ENCODE measurements at places on chromosomes 1 and 21. TPM values are rescaled to one million over a fixed set of nuclear protein-coding genes. Genes with fewer than 3 reads are reported as not detected.

GRCh38 chr1:1066403-1067283, 7.5 kb downstream of the RNF223 start:
- no peak for DNase-seq

- no peak for DNase-seq
Observed at GRCh38 chr1:92399076-92399475, 87.6 kb downstream of the GFI1 start.

Gene HDAC1
- 131 TPM for total RNA-seq

DNA sequence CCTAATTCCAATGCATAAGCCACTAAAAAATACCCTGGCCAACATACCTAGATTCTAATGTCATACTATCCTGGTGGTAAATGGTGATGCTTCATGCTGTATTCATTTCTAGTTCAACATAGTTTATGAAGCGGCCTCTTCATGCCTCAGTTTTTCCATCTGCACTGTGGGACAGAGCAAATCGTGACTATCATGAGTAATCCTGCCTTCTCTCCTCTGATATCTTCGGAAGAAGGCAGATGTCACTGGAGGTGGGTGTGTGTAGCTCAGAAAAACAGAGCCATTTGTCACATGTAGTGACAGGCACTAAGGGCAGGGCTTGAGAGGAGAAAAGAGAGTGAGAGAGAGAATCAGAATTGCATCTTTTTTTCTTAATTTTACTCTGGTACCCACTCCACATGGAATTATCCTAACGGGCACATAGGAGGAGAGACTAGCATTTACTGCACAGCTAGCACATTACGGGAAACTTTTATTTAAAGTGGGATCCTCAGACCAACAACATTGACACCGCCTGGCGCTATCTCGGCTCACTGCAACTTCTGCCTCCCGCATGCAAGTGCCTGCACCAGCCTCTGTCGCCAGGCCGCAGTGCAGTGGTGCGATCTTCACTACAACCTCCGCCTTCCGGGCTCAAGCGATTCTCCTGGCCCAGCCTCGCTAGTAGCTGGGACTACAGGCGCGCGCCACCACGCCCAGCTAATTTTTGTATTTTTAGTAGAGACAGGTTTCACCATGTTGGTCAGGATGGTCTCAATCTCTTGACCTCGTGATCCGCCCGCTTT, 78.4 kb upstream of the KCNA3 start:
- DNase-seq = no peak

- no peak for DNase-seq
Observed at GRCh38 chr1:184755226-184756065, 788 bp upstream of the EDEM3 start.

DNA sequence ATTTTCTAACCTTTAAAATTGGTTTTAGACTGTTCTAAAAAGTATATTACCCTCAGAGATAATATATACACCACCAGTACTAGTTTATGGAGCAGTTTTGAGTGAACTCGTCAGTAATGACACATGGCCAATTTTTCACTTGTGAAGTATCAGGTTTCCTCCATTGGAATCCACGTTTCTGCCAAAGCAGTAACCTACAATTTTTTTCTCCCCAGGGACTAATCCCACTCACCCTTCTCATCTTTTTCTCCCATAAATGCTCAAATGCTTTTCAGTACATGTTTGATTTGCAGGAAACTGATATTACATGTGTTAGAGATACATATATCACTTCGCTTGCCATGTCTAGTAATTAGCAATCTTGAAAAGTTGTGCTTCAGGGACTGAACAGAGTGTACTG, 94.1 kb downstream of the COL24A1 start:
- DNase-seq = no peak

DNA sequence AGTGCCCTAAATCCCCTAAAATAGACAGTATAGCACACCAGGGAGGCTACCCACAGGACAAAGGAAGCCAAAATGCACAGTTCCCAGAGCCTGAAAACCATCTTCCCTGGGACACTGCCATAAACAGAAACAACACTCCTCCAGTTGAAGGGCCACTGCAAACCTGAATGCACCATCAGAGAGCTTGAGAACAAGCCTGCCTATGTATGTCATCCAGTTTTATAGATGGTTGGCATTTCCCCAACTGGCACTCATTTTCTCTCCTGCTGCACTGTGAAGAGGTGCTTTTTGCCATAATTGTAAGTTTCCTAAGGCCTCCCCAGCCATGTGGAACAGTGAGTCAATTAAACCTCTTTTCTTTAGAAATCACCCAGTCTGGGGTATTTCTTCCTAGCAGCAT, 169.0 kb downstream of the AGBL4 start:
- DNase-seq = no peak

Gene PDZK1IP1
- not detected for total RNA-seq

DNA sequence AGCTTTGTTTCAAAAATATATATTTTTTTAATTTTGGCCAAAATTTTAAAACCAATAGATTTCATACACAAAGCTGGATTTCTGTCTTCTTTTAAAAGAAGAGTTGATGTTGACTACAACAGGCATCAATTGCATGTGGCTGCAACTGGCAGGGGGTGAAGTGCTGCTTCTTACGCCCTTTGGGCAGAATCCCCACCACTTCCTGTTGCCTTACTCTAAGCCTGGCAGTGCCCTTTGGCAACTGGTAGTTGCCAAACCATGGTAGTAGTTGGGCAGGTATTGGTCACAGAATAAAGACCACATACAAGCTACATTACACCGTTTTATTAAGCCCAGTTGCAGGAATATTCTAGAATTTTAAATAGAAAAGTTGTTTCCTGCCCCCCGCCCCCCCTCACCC, 17.0 kb downstream of the LAMC2 start:
- no peak for DNase-seq

- no peak for DNase-seq
Observed at GRCh38 chr1:35029761-35030160, 2.0 kb downstream of the ZMYM6 start.

Gene SNX7
- 16.1 TPM for total RNA-seq

DNA sequence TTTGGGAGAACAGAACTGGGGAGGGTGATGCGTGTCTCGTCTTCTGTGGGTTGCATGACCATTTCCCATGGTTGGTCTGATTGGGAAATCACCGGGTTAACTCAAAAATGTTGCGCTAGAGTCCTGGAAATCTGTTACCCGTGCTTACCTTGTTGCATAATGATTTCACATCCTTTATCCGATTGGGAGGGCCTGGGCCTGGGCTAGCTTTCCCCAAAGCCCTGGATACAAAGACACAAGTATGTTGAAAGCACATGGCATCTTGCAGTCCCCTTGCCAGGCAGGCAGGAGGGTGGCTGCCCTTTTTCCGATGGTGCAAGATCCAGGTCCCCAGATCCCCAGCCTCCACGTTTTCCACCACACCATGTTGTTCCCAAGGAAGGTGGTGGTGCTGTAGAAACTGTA, 582 bp downstream of the TRPM2 start:
- DNase-seq = no peak

GRCh38 chr1:83799594-83799993, 199.3 kb downstream of the TTLL7 start:
- no peak for DNase-seq

Gene PALMD
- 0.32 TPM for total RNA-seq

DNA sequence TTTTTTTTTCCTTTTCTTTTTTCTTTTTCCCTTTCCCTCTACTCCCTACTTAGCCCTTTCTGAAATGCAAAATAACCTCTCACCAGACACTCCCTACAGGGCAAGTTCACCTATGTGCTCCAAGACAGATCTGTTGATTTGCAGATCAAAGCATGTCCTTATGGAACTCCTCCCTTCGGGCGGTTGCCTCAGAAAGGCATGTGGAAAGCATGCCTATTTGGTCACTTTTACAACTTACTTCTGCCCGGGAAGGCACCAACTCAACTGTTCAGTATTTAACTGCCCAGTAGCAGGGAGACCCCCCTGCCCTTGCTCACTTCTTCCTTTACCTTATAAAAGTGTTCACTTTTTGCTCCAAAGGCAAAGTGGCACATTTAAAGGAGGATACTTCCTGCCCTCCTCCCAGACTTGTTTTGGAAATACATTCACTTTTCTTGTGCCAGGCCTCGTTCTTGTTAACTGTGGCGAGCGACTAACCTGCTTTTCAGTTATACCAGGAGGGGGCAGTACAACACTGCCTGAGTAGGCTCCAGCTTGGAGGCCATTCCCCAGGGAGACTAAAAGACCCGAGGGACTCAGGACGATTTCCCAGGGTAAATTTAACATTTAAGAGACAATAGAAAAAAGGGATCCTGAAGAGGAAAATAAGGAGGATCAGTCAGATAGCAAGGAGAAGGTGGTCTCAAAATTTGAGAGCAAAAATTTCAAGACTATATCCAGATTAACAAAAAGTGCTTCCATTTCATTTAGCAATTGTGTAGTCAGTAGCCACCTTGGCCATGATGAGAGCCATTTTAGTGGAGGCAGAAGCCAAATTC, 12.3 kb upstream of the SLAMF7 start:
- peak; percentile 34 for DNase-seq

- DNase-seq = no peak
Observed at GRCh38 chr1:230517786-230518185, 91.7 kb upstream of the PGBD5 start.

DNA sequence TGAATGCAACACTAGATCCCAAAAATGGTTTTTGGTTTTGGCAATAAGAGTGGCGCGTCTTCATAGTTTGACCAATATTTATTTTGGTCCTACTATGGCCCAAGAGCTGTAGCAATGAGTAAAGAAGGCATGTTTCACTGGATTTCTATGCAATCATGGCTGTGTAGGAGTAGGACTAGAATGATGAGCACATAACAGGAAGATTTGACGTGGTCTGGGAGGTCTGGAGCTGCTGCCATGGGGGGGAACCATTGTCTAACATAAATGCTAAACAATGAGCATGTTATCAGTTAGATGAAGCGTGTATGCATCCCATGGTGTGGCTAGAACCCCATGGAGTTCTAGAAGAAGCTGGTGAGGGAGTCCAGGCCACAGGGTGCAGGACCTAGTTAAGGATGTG, 38.3 kb downstream of the OLIG1 start:
- no peak for DNase-seq

Gene AADACL3
- total RNA-seq = not detected

Gene CRTC2
- 47.1 TPM for total RNA-seq

All from mesothelial cell of epicardium (in vitro differentiated cells).